ENCODE measurements at places on chromosomes 16 and 17. TPM values are rescaled to one million over a fixed set of nuclear protein-coding genes. Genes with fewer than 3 reads are reported as not detected.

GRCh38 chr16:60586493-60586892, 1449.7 kb downstream of the CDH8 start:
- no peak for DNase-seq

- no peak for DNase-seq
Observed at GRCh38 chr16:50323335-50324011, 45.3 kb downstream of the BRD7 start.

HOXB4 gene
- total RNA-seq, result 0.26 TPM

DNA sequence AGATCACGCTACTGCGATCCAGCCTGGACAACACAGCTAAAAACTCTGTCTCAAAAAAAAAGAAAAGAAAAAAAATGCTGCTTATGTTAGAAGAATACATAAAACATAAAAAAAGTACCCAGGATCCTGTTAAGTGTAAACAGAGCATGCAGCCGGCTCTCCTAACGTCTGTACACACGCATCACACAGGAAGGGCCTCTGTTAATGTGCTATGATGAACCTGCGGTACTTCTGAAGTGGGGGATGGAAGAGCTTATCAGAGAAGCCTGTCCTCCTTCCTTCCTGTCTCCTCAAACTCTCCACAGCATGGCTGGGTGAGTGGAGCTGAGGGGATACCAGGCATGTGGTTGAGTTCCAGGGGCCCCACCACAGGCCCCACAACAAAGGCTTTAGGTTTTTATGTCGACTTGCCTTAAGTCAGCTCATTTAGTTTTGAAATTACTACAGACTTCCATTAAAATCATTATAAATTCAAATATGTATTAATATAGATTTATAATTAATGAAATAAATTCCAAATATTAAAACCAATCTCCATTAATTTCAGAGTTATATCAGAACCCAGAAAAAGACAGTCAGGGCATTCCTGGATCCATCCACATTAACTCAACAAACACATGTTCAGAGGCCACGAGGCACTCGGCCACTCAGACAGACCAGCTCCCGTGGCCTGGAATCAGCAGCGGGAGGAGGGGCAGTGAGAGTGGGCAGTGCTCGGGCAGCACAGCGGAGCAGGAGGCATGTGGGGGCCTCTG, 11.7 kb downstream of the CCDC57 start:
- DNase-seq, result no peak

DNA sequence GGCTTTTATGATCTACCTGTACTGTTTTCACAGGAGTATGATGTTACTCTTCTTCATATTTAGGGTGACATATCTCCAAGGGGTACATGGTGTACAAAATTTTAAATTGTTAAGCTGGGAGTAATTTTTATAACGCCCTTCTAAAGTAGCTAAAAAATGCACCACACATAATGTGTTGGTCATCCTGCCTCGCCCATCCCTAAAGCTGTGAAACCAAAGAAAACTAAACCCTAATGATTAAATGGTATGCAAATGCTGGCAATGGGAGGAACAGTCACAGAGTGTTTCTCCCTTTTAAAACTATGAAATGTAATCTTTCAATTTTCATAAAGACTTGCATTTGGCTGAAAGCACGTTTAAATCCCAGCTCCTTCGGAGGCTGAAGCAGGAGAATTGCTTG, 2.0 kb upstream of the KRT24 start:
- no peak for DNase-seq

TTYH2 gene
- total RNA-seq, result 8.0 TPM

TPSG1 gene
- not detected for total RNA-seq

DNA sequence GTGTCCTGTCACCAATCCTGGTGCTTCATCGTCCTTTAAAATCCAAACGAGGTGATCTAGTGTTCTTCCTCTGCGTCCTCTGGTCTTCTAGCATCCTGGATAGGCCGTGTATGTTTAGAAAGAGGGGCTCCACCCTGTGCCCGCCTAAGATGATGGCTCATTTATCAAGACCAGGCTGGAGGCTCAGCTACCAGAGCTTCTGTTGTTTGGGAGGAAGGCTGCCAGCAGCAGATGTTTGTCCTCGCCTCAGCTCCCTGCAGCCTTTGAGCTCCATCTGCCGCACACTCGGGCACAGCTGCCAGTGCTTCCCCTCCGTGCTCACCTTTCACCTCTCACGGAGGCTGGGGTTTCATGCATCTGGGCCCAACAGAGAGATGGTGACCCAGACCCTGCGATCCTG, 954.7 kb upstream of the RBFOX1 start:
- DNase-seq, result no peak

GRCh38 chr16:15770107-15770506, 86.7 kb downstream of the MYH11 start:
- DNase-seq, result no peak

REXO5 gene
- total RNA-seq, result 2.3 TPM

DNA sequence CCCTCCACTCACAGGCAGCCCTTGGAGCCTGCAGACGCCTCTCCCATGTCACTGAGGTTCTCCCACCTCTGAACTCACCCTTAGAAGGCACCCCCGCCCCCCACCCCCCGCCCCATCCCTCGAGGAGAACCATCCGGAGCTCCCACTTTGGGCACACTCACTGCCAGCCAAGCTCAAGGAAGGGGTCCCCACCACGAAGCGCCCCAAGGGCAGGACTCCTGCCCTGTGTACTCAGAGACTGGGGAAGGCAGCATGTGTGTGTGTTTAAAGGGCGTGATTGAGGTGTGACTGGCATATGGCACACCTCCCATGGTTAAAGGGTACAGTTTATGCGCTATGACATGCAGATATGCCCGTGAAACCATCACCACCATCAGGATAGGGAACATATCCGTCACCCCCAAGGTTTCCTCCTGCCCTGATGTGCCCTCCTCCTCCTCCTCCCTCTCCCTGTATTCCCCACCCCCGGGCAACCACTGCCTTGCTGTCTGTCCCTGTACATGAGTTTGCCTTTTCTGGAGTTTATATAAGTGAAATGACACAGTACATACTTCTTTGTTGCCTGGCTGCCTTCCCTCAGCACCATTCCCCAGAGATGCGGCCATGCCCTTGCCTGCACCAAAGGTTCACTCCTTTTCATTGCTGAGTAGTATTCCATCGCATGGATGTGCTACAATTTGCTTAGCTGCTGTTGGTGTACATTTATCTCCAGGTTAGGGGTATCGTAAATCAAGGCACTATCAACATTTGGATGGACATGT, 14.0 kb upstream of the RBFOX3 start:
- no peak for DNase-seq

- DNase-seq, result no peak
Observed at GRCh38 chr16:4096509-4096908, 19.7 kb downstream of the ADCY9 start.

DNA sequence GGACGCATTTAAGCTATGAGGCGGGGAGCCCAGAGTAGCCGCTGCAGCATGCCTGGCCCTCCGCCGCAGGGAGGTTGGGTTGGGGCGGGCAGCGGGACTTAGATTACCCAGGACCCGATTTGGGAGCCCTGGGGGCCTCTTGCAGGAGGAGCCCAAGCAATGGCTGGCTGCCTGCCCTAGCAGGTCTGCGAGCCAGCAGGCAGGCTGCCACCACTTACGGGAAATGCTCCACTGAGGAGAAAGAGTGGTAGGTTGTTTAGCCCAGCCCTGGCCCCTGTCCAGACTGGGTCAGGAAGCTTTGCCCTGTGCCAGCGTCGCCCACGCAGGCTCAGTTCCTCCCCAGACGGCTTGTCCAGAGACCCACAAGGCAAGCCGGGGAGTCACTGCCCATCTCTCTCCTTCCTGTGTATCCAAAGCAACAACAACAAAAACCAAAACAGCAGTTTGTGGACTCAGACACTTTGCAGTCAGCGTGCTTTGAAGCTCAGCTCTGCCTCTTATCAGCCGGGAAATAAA, 10.3 kb upstream of the TVP23A start:
- DNase-seq, result peak; percentile 96

- no peak for DNase-seq
Observed at GRCh38 chr17:8658810-8659209, 28.3 kb upstream of the MYH10 start.

GRCh38 chr16:67632415-67633172, 12.3 kb upstream of the CARMIL2 start:
- DNase-seq, result no peak

- DNase-seq, result no peak
Observed at GRCh38 chr17:70144260-70144846, 25.0 kb upstream of the KCNJ2 start.

DNA sequence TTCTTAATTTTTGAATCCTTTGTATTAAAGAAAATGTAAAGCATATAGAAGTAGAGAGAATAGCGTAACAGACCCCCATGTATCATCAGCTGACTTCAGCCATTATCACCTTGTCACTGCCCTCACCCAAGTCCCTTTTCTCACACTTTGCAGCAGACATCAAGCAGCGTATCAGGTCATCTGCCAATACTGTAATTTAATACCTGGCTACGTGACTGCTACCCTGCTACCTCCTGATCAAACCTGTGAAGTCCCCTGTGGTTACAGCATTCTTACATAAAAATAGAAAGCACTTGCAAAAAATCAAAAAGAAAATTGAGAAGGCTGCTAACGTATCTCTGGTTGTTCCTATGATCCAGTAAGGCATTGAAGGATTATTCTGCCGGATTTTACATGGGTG, 96.4 kb downstream of the PLCG2 start:
- DNase-seq, result no peak

- no peak for DNase-seq
Observed at GRCh38 chr17:2004435-2004952, 20.6 kb downstream of the RTN4RL1 start.

- no peak for DNase-seq
Observed at GRCh38 chr17:6254036-6254435, 180.9 kb downstream of the AIPL1 start.

DNA sequence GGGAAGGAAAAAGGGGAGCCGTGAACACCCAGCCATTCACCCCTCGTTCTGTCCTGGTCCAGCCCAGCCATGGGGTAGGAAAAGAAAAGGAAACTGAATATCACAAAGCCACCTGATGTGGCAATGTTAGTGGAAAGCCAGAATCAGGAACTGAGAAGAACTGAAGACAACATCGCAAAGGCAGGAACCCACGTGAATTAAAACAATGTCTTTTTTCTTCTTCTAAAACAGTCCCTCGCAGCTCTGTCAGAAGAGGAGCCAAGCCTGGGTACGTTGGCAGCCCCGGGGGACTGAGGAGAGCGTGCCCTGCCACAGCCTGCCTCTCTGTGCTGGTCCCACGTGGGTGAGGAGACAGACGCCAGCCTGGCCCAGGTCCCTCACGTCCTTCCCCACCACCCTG, 55.0 kb downstream of the ZNF423 start:
- no peak for DNase-seq

GRCh38 chr17:17467720-17468119, 9.1 kb upstream of the MED9 start:
- peak; percentile 32 for DNase-seq

DNA sequence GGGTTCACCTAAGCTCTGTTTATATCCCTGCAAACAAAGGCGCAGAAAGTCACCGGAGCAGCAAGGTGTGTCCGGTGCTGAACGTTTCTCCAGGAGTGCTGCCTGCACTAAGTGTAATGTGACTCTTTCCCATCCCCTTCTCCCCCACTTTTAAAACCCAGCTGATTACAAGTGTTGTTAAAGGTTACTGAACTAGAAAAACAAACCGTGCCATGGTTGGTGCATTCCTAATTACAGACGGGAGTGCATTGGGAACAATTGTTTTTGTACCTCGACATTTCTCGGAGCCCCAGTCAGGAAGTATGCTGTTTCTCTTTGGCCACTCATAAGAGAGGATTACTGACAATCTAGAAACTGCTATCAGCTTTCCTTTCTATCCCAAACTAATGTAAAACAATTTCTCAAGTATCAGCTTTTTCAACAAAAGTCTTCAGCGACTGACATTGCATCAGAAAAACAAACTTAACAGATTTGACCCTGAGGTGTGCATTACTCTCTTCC, 441.0 kb upstream of the SALL1 start:
- DNase-seq, result peak; percentile 9

DNA sequence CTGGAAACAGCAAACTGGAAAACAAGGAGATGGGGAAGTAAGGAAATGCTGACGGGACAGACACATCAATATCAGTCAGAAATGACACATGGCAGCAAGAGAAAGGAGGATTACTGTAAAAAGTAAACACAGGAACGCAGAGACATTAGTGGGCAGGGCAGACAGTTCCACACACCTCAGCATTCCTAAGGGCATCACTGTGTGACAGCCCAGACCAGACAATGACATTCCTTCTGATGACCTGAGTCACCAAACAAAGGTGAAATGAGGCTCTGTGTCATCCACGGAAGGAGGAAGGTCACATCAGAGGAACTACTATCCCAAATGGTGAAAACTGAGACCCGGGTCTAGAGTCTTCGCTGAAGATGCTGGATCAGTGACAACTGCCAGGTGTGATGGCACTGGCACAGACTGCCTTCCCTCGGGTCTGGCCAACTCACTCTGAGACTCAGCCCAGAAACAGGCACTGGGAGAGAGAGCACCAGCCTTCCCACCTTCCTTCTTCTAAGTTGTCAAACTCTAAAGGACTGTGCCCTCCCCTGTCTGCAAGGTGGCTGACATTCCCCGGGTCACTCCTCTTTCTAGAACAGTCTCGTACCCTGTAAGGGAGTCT, 36.7 kb downstream of the TK2 start:
- no peak for DNase-seq
